Esophagus muscularis mucosa (tissue), 4 donors: ENCODE measurements at places on chromosomes 13 and 19. TPM values are rescaled to one million over a fixed set of nuclear protein-coding genes. Genes with fewer than 3 reads are reported as not detected.

GRCh38 chr13:52109116-52109670 lies 19.7 kb downstream of the NEK5 start:
- DNase-seq: no peak

DNA sequence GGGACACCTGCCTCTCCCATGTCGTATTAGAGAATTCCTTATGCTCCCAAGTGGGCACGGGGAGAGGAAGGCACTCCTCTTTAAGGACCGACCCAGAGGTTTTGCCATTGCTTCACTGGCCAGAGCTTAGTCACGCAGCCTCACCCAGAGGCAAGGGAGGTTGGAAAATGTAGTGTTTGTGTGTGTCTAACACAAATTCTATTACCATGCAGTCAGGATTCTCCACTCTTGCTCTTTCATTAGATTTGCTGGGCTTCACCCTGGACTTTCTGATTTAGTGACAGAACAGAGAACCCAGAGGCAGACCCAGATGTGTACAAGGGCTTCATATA lies 14.6 kb upstream of the NCCRP1 start:
- DNase-seq: no peak

DNA sequence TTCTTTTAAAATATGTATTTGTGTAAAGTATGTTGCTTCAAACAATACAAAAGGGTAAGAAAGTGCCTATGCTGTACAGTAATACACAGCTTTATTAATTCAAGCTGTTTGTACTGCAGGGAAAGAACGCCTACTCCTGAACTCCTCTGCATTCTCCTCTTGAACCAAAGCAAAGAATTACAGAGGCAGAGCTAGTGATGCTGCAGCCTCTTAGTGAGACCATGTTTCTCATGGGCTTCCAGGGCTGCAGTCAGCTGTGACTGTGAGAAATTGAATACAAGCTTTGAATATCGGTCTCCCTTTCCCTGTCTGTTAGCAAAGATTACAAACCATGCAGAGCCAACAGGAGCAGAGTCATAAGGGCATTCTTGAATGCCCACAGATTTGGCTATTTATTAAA lies 248.5 kb downstream of the SLITRK1 start:
- no peak for DNase-seq

DNA sequence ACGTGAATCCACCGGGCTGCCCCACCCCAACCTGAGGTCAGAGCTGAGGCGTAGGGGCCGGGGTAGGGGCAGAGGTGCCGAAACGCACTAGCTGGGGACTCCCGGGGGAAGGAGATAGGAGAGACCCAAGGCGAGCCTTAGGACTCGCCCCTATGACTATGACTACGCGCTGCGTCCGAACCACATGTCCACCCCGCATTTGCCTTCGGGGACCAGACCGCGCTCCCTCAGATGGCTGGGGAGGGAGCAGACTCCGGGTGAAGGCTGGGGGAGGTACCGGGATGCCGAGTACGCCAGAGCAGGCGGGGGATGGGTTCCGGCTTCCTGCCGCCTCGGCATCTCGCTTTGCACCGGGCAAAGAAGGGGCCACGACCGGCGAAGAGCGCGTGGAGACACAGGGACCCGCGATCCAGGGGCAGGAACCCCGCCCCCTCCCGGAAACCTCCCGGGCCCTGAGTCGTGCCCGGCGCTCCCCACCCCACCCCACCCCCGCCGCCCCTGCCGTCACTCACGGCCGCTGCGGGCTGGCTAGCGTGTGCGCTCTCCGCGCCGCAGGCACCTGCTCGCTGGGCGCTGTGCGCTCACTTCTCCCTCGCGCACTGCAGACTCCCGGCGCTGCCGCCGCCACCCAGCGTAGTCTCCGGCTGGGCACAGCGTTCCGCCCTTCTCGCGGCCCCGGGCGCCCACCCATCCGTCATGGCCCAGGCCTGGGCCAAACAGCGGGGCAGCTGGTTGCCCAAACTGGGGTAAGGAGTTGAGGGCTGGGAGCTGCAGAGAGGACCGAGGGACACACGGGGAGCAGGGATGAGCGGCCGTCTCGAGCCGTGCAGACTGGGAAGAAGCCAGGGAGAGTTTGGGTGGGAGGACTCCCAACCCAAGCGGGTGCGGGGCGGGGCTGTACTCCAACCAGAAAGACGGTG lies 622 bp upstream of the VSTM2B start:
- no peak for DNase-seq

- no peak for DNase-seq
Observed at GRCh38 chr19:13160557-13160956, 10.3 kb downstream of the IER2 start.

DNA sequence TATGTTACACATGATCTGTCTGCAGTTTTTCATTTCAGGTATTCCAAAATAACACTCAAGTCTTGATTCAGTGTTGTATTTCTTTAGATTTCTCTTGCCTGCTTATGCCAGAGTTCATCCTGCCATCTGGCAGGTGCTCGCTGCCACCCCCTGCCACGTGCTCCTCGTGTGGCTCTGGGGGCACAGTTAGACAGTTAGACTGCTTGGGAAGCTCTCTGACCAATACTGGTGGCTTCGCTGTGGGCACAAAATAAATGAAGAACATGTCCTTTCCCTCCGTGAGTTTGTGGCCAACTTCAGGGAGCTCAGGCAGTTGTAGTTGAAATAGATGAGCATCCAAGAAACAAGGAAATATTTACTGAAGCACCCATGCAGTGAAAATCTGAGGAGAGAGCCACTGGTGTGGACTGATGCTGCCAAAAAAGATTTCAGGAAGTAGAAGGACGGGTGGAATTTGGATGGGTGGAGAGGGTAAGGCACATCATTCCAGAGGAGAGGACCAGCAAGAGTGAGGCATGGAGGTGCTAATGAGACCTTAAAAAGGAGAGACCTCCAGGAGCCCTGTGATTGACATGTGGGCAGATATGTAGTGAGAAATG lies 37.5 kb upstream of the GPR183 start:
- peak; percentile 72 for DNase-seq

The TTC9B gene
- total RNA-seq: not detected

DNA sequence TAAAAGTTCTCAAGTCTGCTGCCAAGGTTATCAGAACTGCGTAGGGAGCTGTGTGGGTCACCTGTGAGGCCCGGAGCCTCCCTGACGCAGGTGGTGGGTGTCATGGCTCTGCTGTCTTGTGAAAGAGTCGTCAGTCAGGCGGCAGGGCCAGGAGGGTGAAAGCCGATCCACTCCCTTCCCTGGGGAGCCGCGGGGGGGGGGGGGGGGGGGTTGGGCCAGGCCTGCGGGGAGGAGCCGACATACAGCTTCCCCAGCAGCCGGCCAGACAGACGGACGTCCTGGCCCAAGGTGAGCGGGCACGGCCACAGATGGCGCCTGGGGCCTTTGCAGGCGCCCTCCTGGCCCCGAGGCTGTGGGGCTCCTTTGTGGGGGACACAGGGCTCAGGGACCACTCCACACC lies 12.4 kb downstream of the SBNO2 start:
- DNase-seq: no peak

- no peak for DNase-seq
Observed at GRCh38 chr13:30785191-30785850, 50.0 kb downstream of the ALOX5AP start.

DNA sequence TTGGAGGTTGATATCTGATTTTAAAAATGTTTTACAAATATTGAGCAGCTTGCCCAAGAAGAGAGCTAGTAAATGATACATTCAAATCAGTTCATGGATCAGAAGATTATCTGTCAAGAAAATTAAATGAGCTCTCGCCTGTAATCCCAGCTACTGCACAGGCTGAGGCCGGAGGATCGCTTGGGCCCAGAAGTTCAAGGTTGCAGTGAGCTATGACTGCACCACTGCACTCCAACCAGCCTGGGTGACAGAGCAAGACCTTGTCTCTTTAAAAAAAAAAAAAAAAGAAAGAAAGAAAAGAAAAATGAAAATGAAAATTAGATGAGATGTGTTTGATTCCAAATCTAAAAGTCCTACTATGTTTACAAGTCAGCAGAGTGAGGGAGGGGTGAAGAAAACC lies 2.4 kb downstream of the SPART start:
- DNase-seq: no peak

DNA sequence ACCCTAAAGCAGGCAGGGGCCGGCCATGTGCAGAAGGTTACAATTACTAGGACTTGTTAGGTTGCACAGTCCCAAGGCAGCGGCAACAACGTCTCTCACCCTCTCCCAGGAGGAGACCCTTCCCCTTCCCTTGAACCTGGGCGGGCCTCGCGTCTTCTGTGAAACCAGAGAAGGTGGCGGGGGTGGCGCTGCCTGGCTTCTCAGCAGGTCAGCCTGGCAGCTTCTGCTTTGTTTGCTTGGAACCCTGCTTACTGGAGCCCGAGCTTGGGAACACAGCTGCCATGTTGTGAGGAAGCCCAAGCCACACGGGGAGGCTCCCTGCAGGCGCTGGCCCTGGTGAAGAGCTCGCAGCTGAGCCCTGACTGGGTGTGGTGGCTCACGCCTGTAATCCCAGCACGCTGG lies 15.5 kb downstream of the MKNK2 start:
- no peak for DNase-seq

The ACP5 gene
- total RNA-seq: 15.7 TPM

GRCh38 chr13:30748717-30749116 lies 13.4 kb downstream of the ALOX5AP start:
- no peak for DNase-seq

DNA sequence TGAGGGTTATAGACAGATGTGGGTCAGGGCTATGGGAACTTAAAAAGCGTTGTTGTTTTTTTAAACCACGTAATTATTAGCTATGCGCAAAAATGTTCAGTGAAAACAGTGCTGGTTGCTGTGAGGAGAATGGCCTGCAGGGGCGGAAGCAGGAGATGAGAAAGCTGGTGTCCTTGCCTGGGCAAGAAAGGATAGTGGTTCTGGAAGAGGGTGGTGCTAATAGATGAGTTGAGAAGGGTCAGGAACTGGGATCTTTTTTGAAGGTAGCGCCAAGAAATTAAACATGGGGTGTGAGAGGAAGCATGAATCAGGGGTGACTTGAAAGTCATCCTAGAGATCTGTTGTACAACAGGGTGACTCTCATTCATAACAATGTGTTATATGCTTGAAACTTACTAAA lies 4.8 kb upstream of the SMG9 start:
- DNase-seq: no peak

DNA sequence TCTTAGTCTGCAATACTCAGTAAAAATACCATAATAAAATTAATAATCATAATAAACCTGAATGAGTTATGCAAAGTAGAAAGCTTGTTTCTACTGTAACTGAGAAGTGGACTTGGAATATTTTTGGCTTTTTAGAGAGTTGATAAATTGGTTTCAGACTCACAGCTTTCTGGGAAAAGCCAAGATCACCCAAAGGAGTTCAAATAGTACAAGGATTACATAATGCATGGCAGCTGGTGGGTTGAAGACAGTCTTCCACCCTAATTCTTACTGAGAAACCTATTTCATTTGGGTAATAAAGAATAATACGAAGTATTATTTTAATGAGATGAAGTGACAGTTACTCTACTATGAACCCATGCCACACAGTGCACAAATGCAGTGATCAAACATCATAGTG lies 139.4 kb upstream of the KLF12 start:
- DNase-seq: no peak

The ZNF43 gene
- 10.4 TPM for total RNA-seq

GRCh38 chr19:44164327-44164672 lies 600 bp upstream of the ZNF226 start:
- DNase-seq: no peak

DNA sequence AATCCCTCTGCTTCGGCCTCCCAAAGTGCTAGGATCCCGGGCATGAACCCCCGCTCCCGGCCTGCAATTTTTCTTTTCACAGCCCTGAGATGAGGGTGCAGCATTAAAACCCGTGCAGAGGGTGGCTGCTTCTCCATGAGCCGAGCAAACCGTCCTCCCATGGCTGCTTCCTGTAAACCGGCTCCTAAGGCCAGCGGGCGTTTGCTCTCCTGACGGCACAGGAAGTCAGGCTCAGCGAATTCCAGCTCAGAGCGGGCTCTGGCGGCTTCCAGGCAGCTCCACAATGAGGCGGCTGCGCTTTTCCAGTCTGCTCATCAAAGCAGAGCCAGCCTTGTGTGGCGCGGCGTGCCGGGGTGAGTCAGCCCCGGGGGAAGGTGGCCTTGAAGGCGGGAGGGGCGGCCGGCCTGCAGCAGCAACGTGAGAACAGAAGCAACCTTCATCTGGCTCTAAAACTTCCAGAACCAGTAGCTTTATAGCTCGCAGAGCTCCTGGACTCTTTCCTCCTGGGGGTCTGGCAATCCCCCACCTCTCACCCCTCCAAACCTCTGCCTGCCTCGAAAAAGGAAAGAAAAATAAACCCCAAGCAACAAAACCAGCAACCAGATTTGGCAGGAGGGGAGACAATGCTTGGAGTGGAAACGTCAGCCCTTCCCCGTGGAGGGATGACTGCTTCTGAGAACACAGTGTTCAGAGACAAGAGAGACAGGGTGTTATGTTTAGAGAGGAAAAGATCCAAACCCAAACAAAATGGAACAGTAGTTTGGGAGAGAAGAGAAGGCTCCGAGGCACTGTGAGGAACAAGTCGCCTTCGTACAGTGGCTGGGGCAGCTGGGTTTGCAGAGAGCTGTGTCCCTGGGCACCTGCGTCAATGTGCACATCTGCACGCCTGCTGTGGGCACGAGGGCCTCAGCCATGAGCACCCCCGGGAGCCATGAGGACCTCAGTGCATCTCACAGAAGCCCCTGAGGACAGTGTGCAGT lies 67.8 kb downstream of the GADD45B start:
- DNase-seq: peak; percentile 97

DNA sequence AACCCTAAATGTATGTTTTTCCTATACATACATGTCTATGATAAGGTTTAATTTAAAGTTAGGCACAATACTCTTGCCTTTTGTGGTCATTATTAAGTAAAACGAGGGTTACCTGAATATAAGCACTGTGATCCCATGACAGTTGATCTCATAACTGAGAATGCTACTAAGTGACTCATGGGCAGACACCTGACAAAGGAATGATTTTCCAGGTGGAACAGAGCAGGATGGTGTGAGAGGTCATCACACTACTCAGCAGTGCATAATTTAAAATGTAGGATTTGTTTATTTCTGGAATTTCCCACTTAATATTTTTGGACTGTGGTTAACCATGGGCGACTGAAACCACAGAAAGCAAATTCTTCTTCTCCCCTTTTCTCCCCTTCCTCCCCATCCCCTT lies 178.9 kb downstream of the UGGT2 start:
- DNase-seq: no peak

The PRODH2 gene
- total RNA-seq: not detected

DNA sequence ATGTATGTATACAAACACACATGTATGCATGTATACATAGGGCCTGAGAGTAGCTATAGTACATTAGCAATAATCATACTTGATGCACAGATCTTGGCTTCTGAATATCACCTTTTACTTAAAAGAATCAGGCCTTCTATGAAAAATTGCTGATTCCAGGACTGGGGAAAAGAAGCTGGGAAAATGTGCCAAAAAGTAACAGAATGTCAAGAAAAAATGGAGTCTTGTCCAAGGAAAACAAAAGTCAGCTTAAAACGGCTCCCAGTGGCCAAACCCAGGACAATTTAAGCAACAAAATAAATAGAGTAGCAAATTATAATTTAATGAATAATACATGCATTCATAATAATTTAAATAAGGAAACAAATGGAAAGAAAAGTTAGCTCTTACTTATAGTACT lies 2104.9 kb downstream of the PCDH9 start:
- DNase-seq: no peak

The SHD gene
- not detected for total RNA-seq

The ZIC2 gene
- total RNA-seq: not detected

GRCh38 chr13:39401756-39402155 lies 201.2 kb downstream of the LHFPL6 start:
- no peak for DNase-seq

GRCh38 chr13:112725346-112726015 lies 35.6 kb downstream of the ATP11A start:
- no peak for DNase-seq

GRCh38 chr13:105232439-105232838 lies 1303.0 kb downstream of the EFNB2 start:
- no peak for DNase-seq

The CLC gene
- total RNA-seq: not detected

The PHF11 gene
- total RNA-seq: 54.0 TPM

GRCh38 chr13:22757530-22758120 lies 423.2 kb upstream of the SGCG start:
- DNase-seq: no peak
